ENCODE measurements at places on chromosomes 11 and 22.

- no peak for DNase-seq
These were observed 50.9 kb upstream of the TP53I11 start for GRCh38 chr11:45001466-45002165.

DNA sequence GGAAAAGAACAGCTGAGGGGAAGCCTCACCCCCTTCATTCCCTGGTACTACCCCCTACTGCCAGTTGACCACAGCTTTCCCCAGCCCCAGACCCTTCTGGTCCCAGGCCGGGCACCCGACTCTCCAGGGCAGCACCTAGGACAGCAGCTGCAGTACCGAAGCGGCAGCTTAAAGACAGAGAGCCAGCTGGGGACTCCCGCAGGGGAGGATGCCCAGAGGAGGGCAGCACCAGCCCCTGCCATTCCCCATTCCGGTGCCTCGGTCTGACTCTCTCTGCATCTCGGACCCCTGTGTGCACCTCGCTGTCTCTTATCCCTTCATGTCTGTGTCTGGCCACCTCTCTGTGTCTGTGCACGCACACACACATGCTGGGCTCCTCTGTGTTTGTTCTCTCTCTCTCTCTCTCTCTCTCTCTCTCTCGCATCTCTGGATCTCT, 9.4 kb downstream of the IGSF9B start:
- DNase-seq = peak; percentile 52

GRCh38 chr11:45294499-45294898, 8.4 kb upstream of the SYT13 start:
- no peak for DNase-seq

DNA sequence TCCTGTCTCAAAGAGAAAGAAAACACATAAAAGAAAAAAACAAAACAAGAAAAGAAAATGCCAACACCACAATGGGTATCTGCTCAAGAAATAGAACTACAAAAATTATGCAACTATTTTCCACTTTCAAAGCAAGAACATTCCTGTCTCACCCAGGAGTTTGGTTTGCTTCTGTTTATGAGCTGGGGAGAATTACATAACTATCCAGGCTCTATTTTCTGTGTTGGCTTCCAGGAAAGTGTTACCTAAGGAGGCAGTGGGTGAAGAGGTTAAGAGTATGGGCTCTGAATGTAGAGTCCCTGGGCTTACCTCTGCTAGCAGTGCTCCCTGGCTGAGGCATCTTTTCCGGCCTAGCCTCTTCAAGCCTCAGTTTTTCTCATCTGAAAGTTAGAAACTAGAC, 426.7 kb downstream of the MIAT start:
- DNase-seq = no peak

DNA sequence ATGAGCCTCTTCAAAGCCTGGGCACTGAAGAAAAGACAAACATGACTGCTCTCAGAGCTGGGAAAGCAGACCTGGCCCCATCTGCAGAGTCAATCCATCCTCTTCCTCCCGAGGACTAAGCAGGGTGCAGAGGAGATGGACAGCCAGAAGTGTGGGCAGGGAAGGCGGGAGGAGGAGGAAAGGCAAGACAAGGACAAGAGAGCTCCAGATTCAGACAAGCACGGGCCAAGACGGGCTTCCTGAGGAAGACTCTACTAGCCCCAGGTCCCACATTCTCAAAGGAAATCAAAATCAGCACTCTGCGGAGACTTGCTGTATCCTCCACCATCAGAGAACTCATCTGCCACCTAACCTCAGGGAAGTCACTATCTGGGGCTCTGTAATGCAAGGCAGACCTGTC, 28.5 kb downstream of the OPCML start:
- no peak for DNase-seq

DNA sequence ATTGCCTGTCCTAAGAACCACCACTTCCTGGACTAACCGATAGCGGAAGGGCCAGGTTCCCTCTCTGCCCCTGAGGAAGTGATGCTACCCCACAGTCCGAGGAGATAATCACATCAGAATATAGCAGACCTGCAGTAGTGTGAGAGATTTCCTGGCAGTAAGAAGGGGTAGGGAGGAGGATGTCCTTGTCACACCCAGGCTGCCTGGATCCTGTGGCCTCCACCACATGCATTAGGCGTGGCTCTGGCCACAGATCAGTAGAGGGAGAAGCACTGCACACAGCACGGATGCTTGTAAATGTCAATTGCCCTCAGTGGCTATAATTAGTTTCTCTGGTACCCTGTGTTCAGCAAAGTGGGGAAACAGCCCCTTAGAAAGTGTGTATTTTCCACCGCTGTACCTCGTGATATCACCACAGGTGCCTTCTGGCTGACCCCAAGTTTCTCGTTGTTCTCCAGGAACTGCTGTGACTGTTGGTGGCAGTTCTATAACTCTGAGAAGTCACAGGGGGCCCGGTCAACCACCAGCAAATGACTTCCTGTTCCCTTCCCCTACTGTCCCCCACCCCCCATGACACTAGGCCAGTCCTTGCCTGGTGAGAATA, 61.8 kb downstream of the UBASH3B start:
- no peak for DNase-seq

- DNase-seq = peak; percentile 26
These were observed 13.3 kb downstream of the LRRC4C start for GRCh38 chr11:41446107-41446506.

GRCh38 chr11:131354251-131354701, 16.1 kb upstream of the NTM start:
- peak; percentile 16 for DNase-seq

GRCh38 chr11:118099838-118100556, 13.2 kb upstream of the SMIM35 start:
- DNase-seq = no peak
